ENCODE measurements at places on chromosomes 12 and 14.

GRCh38 chr14:26577711-26578110 is 20.1 kb downstream of the NOVA1 start:
- DNase-seq: no peak

GRCh38 chr14:99419905-99420304 is 60.8 kb downstream of the SETD3 start:
- peak; percentile 33 for DNase-seq

GRCh38 chr12:106648736-106649135 is 65.9 kb downstream of the RFX4 start:
- peak; percentile 10 for DNase-seq

DNA sequence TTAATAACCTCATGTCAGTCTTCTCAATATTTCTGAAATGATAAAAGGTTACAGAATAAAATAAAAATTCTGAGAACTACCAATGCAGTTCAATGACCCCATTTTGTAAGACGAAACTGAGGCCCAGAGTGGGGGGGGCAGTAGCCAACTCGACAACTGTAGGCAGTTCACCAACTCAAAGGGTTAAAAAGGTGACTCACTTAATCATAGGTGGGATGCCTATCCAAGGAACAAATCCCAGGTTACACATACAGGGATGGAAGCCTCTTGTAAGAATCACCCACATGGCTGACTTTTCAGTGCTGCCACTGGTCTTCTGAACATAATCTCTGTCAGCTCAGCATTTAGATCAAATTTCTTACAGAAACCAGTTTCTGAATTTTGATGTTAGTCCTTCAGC is 10.9 kb downstream of the PPM1H start:
- no peak for DNase-seq

GRCh38 chr14:98085751-98086150 is 1186.2 kb downstream of the BCL11B start:
- no peak for DNase-seq

GRCh38 chr12:1703771-1704722 is 13.2 kb downstream of the ADIPOR2 start:
- no peak for DNase-seq

DNA sequence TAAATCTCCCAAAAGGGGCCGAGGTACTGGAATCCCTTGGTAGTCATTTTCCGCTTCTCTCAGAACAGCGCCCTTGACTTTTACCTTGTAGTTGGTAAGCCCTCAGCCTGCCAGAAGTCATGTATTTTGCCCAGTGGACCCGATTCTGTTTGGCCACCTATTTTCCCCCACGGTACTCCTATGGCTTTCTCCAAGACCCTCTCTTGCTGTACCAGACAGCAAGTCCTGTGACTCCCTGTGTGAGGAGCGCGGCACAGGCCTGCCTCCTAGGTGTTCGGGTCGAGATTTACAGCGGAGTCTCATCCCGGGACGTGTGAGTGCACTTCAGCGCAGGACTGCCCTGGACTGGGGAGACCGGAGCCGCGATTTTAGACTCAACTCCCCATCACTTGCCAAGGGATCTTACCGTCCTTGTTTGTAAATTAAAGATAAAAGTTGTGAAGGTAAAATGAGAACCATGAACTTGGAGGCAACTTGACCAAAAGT is 1.1 kb upstream of the MBD6 start:
- peak; percentile 95 for DNase-seq

GRCh38 chr14:61641914-61642613 is 53.2 kb upstream of the HIF1A start:
- DNase-seq: no peak

DNA sequence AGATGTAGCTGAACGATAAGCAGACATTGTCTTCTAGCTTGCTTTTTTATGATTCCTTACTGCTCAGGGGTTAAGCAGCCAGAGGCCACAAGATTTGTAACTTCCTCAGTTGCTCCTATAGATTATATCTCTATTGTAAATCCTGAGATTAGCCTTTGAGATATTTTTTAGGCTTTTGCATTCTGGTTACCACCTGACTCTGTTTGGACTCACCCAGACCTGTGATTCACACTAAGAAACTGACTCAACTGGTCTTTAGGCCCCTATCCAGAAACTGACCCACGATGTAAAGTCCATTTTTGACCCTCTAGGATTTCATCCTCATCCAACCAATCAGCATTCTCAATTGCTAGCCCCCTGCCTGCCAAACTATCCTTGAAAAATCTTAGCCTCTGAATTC is 194.4 kb downstream of the RASSF9 start:
- no peak for DNase-seq

GRCh38 chr12:50302686-50303085 is 19.4 kb upstream of the LIMA1 start:
- DNase-seq: no peak

DNA sequence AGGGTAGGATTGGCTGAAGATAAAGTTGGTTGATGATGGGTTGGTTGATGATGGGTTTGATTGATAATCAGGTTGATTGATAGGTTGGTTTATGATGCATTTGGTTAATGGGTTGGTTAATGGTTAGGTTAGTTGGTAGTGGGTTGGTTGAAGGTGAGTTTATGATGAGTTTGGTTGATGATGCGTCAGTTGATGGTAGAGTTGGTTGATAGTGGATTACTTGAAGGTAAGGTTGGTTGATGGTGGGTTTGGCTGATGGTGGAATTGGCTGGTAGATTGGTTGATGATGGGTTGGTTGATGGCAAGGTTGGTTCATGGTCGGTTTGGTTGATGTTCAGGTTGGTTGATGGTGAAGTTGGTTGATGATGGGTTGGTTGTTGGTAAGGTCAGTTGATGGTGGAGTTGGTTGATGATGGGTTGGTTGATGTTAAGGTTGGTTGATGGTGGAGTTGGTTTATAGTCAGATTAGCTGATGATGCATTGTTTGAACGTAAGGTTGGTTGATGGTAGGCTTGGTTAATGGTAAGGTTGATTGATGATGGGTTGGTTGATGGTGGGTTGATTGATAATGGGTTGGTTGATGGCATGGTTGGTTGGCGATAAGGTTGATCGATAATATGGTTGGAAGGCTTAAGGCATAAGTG is 146.4 kb downstream of the ADGRD1 start:
- DNase-seq: peak; percentile 12

DNA sequence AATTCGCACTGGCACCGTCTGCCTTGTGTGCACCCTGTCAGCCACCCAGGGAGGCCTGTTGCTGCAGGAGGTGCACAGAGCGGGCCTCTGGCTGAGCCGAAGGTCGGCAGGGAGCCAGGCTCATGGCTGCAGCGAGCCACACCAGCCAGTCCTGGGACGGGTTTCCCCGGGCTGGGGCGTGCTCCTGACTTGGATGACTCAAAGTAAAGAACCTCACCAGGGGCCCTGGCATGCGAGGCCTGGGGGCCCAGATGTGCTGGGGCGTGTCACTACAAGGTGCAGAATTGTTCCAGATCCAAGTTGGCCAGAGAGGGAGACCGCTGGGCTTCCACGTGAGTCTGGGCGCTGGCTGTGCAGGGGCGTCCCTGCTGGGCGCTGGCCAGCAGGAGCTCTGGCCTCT is 34.5 kb downstream of the FBRSL1 start:
- no peak for DNase-seq

GRCh38 chr14:95981965-95982364 is 57.2 kb upstream of the C14orf132 start:
- DNase-seq: no peak

GRCh38 chr12:55658635-55659391 is 22.1 kb downstream of the OR10P1 start:
- no peak for DNase-seq

DNA sequence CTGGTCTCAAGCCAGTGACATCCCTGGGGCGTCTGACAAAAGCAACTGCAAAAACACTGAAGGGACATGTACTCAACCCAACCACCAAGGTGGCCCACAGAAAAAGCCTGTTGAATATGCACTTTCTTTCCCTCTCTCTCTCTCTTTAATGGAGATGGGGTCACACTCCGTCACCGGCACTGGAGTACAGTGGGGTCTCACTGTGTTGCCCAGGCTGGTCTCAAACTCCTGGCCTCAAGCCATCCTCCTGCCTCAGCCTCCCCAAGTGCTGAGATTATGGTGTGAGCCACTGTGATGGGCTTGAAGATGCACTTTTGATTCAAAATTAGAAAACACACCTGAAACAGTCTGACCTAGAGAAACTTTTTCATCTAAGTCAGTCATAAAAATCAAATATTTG is 7.2 kb upstream of the CD27 start:
- DNase-seq: peak; percentile 23

- DNase-seq: no peak
These were observed 34.2 kb downstream of the BICD1 start for GRCh38 chr12:32140877-32141276.

- no peak for DNase-seq
These were observed 244.7 kb downstream of the KCNH5 start for GRCh38 chr14:62800577-62800976.

- no peak for DNase-seq
These were observed 10.3 kb downstream of the FBRSL1 start for GRCh38 chr12:132500142-132500855.

- no peak for DNase-seq
These were observed 40.0 kb downstream of the FBRSL1 start for GRCh38 chr12:132529906-132530305.

GRCh38 chr12:110742096-110742717 is 484 bp downstream of the PPP1CC start:
- DNase-seq: no peak

DNA sequence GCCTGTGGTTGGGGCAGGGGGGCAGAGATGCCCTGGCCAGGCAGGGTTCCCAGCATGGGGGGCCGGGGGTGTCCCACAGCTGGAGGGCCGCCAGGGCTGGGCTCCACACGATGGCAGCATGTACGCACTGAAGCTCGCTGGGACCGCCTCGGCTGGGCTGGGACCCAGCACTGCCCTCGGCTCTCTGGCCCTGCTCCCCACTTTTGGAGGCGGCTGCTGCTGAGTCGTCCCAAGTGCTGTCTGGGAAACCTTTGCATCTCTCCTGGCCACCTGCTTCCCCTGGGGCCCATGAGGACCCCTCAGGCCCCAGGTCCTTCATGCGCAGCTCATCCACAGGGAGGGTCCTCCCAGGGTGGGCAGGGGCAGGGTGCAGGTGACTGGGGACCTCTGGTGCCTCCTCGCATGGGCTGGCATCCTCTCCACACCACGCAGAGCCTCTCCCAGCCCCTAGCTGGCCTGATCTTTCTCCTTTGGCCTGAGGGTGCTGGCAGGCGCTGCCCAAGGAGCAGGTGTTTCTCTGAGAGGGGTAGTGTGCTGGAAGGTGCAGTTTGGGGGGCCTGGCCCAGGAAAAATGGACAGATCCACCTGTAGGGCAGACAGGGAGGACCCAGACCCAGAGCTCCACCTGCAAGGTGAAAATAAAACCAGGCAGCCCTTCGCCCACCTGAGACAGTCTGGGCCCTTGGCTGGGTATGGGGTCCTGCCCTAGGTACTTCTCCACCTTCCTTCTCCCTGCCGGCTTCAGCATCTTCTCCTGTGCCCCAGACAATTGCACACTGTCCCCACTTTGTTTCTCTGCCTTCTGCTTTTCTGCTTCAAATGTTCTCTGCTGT is 46.9 kb downstream of the DLK1 start:
- DNase-seq: peak; percentile 42

DNA sequence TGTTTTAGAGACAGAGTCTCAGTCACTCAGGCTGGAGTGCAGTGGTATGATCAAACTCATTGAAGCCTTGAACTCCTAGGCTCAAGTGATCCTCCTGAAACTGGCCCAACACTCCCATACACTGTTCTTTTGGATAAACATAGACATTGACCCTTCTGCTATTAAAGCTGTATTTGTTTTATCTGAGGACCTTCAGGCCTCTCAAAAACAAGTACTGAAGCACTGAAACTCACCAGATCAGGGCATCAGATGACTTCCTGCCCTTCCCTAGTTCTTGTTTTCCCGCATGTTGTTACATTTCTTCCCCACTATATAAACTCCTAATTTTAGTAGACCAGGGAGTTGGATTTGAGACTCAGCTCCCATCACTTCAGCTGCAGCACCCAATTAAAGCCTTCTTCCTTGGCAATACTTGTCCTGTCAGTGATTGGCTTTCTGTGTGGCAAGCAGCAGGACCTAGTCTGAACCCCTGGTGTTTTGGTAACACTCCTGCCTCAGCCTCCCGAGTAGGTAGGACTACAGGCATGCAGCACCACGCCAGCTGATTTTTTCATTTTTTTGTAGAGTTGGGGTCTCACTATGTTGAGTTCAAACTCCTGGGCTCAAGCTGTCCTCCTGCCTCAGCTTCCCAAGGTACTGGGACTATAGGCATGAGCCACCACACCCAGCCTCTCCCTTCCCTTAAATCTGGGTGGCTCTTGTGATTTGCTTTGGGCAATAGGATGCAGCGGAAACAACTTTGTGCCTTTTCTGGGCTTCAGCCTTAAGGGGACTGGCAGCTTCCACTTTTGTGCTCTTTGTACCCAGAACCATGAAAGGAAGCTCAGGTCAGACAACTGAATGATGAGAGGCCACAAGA is 12.5 kb upstream of the IFT81 start:
- no peak for DNase-seq

- no peak for DNase-seq
These were observed 236.4 kb downstream of the PAWR start for GRCh38 chr12:79454338-79454843.

- DNase-seq: no peak
These were observed 6.4 kb upstream of the WSCD2 start for GRCh38 chr12:108122644-108123043.

DNA sequence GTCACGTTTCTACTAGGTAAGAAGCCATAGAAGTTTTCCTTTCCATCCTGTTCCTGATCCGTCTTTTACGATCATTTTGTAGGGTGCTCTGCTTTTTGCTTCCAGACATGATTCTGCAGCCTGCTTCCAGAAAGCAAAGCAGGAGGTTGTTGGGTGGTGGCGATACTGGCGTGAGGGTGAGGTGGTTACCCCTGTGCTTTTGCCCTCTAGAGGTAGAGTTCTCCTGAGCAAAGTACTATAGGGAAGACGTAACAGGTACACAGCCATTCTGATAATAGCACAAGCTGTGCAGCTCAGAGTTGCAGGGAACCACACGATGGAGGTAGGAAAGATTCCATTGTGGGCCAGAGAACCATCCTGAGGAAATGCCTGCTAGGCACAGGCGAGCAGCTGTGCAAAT is 186.0 kb downstream of the PAH start:
- no peak for DNase-seq

DNA sequence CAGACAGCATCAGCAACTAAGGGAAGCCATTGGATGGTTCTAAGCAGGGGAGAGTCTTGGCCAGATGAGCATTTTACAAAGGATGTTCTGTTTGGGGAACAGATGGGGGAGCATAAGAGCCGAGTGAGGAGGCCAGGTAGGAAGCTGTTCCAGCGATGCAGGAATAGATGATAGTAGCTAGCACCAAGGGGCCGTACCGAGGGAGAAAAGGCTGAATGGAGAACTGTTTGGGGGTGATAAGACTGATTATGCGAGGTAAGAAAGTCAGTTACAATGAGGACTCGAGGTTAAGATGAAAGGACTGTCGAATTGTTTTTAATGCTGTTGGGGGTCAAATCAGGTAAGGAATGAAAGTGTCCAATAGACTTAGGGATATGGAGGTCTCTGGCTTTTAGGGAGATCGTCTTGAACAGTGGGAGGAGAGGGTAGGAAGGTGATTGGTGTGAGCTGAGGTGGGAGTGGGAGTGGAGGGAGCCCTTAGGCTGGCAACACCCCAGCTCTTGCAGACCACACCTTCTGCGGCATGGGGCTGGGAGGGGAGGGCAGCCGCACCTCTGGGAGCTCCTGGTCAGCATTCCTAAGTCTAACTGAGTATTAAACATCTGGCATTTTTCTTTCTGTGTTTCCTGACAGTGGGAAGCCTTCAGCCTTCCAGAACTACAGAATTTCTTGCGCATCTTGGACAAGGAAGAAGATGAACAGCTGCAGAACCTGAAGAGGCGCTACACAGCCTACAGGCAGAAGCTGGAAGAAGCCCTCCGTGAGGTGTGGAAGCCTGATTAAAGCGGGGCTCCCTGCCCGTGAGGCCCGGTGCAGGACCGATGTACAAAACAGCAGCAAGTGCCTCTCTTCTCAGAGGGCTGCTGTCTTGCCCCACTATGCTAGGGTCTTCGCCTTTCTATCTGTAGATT is 64.8 kb downstream of the GNS start:
- DNase-seq: no peak

All from islet precursor cell (in vitro differentiated cells).